ENCODE measurements at places on chromosomes 6 and 20.

GRCh38 chr6:36519352-36519751, 27.9 kb downstream of the STK38 start:
- DNase-seq, result no peak

- no peak for DNase-seq
Observed at GRCh38 chr6:53634184-53634631, 31.3 kb downstream of the KLHL31 start.

DNA sequence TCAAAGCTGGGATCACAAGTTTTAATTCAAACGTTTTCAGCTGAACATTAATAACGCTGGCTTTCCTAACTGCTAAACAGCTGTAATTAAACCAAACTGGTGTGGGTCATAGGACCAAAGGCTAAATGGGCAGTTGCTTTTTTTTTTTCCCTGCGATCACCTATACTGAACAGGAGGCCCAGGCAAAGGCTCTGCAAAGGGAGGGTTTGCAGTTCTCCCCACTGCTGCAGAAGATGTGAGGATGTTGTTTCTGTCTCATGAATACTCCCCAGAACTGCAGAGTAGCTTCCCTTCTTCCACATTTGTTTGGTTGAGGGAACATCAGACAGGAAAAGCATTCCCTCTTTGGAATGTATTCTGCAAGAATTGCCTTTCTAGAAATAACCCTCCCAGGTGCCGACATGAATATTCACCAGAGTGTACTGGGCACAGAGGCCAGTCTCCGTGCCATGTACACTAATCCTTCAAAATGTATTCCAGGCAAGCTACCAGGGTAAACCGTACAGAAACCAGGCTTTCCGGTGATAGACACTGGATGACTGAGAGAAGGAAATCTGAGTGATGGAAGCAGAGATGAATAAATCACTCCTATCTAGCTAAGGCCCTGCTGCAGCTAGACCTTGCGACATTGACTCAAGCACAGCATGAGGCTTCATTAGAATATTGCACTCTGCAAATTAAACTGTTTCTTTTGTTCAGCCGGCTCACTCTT, 370.1 kb downstream of the BTBD9 start:
- no peak for DNase-seq

DNA sequence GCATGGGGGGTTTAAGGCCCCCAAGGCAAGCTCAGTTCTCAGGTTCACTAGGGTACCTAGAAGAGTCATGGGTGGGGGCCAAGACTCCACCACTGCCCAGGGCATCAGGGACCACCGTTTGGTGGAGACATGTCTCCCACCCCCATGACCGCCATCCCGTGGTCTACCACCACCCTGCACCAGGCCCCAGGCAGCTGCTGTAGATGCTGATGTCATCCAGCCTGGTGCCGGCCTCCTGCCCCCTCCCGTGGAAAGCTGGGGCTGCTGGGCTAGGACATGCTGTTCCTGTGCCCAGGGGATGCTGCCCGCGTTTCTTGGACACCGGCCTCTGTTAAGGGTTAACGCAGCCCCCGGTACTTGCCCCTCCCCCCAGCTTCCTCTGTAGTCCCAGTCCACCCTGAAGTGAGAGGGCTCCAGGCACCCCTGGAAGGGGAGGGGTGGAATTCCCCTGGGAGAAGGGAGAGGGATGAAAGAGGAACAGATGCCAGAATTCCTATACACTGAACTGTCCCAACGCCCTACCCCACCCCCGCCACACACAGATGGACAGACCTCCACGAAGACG, 587 bp downstream of the IP6K3 start:
- no peak for DNase-seq

DNA sequence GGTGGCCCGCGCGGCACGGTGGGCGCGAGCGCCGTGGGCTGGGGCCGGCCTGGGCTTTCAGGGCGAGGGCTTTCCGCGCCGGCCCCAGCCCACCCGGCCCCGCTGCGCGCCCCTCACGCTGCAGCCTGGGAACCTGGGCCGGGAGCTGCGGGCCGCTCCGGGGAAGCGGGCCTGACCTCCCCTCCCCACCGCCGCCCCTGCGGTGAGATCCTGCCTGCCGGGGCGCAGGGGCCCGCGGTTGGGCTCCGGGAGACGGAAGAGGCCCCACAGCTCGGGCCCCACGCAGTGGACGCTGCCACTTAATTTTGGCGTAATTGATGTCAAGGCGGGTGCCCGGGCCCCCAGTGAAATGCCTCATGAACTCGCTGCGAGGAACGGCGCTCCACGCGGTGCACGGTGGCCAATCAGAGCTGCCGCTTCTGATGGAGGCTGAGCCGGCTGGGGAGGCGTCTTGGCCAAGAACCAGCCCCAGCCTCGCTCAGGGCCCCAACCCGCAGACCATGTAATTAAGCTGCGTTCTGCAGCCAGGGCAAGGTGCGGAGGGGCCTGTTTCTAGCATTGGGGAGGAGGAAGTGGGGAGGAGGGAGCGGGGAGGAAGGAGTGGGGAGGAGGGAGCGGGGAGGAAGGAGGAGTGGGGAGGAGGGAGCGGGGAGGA, 96.1 kb upstream of the BHLHE23 start:
- DNase-seq, result peak; percentile 7

- no peak for DNase-seq
Observed at GRCh38 chr20:48019940-48020339, 234.7 kb upstream of the SULF2 start.

DNA sequence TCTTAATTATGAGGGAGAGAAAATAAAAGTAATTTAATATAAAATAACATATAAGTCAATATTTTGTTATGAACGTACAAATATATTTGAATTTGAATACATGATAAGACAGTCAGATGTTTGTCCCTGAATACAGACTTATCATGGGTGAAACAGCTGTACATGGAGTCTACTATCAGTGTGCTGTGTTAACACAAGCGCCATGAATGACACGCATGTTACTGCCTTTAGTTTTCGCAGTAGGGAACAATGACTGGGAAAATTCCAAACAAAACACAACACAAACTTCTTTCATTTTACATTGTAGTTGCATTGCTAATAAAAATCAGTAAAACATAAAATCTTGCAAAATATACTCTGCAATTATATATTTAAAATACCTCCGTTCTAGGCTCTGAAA, 108.6 kb downstream of the FBXO5 start:
- DNase-seq, result no peak

DNA sequence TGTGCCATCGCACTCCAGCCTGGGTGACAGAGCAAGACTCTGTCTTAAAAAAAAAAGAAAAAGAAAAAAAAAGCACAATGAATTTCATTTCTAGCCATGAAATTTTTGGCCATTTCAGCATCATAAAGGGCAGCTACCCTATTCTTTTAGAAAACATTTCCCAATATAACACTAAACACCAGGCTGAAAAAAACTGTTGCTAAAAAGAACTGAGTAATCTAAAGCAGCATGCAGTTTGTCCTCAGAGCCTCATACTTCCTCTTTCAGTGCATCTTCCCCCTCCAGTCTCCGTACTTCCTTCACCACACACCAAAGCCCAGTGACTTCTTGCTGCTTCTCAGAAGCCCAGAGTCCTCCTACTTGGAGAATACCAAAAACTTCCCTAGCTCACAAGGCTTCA, 5.6 kb upstream of the IFNGR1 start:
- no peak for DNase-seq

DNA sequence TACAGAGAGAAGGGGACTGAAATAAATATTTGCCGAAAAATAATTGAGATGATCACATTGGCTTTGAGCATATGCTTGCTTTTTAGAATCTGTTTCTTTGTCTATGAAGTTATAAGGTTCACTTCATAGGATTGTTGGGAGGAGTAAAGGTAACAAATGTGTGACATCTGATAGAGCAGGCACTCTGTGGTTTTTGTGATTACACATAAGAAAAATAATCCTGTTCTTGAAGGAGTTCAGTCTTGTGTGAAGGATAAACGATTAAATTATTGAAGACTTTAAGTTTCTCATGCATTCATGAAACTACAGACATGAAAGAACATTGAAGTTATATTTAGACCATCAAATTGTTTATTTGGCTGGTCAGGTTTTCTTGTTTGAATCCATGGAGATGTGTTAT, 45.0 kb downstream of the QKI start:
- DNase-seq, result no peak

GRCh38 chr6:45421709-45422502, 44.2 kb upstream of the SUPT3H start:
- DNase-seq, result no peak

DNA sequence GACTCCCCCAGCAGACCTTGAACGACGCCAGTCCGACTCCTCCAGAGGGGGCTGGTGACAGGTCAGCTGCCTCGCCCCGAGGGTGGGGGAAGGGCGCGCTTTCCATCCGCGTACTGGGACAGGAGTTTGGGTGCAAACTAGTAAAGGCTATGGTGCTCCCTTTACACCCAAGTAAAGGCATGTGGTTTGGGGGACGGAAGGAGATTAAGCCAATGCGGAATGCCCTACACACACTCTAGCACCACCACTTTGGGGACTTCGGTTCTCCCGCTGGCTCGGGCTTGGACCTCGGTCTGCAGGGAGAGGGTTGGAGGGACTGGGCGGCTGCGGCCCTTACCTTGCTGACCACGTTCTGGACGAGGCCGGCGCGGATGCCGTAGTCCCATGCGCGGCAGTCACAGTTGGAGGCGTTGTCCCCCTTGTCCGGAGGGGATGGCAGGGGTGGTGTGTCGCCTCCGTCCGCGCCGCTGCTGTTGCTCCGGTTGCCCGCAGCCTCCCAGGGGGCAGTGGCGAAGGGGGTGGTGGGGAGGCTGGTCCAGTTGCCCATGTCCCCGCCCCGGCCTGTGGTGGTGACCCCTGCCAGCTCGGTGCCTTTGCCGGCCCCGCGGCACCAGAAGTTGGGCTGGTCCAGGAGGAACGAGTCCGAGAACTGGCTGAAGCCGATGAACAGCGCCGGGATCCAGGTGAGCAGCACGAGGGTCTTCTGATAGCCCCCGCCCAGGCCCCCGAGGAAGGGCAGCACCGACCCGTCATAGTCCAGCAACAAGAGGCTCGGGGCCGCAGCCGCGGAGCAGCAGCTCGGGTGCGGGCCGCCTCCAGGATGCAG, 1.1 kb downstream of the SLC22A23 start:
- DNase-seq, result no peak

GRCh38 chr6:2450546-2450945, 205.1 kb upstream of the GMDS start:
- DNase-seq, result no peak

DNA sequence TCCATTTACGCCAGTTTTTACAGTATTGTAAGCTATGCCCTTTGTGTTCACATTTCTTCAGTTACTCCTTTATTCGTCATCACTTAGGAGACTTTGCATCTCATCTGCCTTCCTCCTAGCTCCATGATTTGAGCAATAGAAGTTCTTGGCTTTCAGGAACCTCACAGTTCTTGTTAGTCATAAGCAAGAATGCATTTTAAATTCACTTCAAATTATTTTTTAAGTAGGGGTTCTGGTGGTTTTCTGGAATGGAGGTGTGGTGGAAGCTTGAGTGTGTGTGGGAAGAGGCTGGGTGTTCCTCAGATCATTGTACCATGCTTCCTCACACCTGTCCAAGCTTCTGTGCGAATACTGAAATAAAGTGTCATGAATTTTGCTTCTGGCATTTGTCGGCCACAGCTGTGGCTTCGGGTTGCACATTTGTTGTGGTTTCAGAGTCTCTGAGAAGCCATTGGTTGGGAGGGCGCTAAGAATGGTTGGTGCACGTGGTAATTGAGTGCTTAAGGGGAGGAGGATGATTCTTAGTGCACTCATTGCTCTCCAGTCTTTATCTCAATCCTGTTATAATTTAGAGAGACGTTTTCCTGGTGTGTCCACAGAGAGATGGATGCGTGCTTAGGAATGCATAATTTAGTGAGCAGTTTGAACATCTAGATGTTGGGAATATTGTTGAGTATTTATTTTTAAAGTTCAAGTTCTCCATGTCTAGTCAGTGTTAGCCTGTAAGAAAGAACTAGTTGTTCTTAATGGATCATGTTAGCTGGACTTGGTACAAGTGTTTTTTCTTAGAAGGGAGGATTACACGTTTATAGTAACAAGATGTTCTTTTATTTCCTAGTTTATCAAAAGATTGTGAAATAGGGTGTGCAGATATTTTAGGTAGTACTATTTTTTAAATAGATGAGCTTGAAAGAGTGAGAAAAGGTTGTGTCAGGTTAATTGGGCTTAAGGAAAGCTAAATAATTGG, 31.9 kb downstream of the FOXO3 start:
- no peak for DNase-seq

DNA sequence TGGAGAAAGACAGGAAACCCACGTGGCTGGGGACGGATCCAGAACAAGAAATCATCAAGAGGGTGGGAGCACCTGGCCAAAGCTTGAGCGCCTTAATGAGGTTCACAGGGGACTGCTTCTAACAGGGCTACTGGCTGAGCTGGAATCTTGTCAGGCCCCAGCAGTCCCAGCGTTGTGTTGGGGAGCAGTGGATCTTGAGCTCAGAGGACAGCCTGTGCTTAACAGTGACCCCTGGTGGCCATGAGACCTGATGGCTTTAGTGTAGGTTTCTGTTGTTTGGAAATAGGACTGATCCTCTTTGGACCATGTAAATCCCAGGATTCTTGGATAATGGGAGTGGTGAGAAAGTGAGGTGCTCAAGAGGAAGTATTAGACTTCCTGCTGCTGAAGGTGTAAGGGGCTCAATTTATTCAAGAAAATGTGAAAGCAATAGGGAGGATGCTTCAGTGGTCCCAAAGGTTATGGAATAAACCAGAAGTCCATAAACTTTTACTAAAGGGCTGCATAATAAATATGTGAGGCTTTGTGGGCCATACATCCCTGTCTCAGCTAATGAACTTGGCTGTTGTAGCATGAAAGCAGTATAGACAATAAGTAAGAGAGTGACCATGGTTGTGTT, 216.2 kb downstream of the NFATC2 start:
- DNase-seq, result peak; percentile 6

GRCh38 chr20:32537657-32538525, 47.2 kb downstream of the NOL4L start:
- no peak for DNase-seq

- no peak for DNase-seq
Observed at GRCh38 chr6:31945507-31946369, at the start of gene CFB. CFB (plus strand) TSS chr6:31946095; CDS start chr6:31946222, 127 bp downstream.

DNA sequence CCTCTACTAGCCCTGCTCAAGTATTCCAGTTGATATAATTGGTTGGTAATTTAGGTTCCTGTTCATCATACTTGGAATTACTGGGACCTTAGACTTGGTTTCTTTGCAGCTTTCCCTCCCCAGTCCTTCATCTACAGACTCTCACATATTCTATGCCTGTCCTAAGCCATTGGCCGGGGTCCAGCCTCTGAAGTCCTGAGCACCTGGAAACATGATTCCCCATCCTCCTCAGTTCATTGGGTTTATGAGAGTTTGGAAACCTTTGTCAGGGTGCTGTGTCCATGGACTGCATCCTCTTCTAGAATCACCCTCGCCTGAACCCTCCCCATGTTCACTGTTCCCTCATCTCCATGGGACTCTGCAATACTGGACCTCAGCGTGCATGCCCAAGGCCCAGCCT, 8.8 kb downstream of the GSTA2 start:
- no peak for DNase-seq

Measured in activated CD8-positive, alpha-beta memory T cell treated with anti-CD3 and anti-CD28 coated beads for 1 hour (primary cell).